ENCODE measurements at places on chromosomes 4 and X.

DNA sequence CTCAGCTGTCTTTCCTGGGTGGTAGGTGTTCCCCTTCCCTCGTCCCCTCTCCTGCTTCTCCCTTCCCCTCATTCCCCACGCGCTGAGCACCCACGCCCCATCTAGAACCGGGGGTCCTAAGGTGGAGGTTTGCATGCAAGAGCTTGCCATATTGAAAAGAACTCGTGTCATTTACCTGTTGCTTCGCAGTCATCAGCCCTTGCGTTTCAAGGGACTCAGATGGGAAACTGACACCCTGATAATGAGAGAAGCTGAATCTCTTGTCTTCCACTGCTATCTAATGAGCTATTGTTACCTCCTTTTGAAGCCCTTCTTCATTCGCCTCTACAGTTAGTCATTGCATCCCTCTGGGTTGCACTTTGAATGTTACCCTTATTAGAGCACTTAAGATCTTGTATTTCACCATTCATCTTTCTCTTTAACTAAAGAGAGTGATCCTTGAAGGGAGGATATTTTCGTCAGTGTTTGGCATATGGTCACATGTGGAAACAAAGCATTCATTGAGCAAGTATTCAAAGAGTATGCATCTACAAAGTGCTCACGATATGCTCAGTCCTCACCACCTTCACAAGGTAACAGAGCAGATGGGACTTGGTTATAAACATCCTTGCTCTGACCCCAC lies 25.7 kb downstream of the ARL9 start:
- no peak for DNase-seq

- no peak for DNase-seq
Measured at GRCh38 chr4:85707611-85708010, 232.7 kb downstream of the ARHGAP24 start.

DNA sequence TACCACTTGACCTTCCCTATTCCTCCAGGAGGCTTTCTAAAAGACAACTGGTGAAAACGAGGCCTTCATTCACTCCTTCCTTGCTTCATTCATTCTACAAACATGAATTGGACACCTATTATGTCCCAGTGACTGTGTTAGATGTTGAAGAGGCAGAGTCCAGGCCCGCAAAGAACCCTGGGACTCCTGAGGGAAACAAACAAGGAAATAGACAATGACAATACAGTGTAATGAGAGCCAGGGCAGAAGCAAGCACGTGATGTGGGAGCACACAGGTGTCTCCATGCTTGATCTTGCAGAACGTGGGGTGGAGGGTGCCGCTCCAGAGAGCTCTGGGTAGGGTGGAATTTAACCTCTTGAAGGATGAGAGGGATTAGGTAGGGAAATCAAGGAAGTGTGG lies 137.6 kb upstream of the KLF3 start:
- DNase-seq, result no peak

GRCh38 chr4:11455201-11455835 lies 26.6 kb upstream of the HS3ST1 start:
- no peak for DNase-seq

All from choroid plexus epithelial cell (primary cell).